Stimulated activated CD4-positive, alpha-beta T cell treated with anti-CD3 and anti-CD28 coated beads, Interleukin-1b, Interleukin-23, amount 100 ng/mL, for 4 hours (primary cell): ENCODE measurements at places on chromosomes 5 and 9.

DNA sequence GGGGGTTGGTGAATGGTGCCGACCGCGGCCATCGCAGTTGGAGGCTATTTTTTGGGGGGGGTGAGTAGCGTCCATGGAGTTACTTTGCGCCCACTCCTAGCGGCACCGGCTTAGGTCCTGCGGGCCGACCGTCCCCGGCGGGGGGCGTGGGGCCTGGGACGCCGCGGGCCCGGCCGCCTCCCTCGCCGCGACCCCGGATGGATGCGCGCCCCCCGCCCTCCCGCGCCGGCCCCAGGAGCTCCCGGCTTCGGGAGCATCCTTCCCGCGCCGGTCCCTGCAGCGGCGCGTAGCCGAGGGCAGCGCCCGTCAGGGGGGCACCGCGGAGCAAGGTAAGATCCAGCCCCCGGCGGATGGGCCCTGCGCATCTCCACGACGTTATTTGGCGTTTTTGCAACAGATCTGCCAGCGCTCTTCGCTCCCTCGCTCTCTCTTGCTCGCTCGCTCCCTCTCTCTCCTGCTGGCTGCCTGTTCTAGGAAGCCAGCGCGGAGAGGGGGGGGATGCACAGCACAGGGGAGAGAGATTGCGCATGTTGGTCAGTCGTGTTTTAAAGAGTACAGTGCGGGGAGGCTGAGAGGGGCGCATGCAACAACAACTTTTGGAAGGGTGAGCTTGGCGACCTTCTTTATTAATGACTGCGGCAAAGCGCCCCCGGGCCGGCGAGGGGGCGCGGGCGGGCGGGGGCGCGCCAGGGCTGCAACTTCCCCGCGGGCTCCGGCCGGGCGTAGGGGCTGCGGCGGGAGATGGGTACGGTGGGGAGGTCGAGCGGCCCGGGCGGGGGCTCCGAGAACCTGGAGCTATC is 413 bp downstream of the JADE2 start:
- peak; percentile 31 for DNase-seq

GRCh38 chr5:5181650-5182324 is 41.7 kb downstream of the ADAMTS16 start:
- DNase-seq, result no peak

GRCh38 chr5:36156619-36157018 is 4.7 kb downstream of the SKP2 start:
- DNase-seq, result no peak

GRCh38 chr5:116778651-116779280 is 204.1 kb upstream of the SEMA6A start:
- no peak for DNase-seq

GRCh38 chr5:143801252-143801939 is 10.6 kb upstream of the HMHB1 start:
- DNase-seq, result no peak

DNA sequence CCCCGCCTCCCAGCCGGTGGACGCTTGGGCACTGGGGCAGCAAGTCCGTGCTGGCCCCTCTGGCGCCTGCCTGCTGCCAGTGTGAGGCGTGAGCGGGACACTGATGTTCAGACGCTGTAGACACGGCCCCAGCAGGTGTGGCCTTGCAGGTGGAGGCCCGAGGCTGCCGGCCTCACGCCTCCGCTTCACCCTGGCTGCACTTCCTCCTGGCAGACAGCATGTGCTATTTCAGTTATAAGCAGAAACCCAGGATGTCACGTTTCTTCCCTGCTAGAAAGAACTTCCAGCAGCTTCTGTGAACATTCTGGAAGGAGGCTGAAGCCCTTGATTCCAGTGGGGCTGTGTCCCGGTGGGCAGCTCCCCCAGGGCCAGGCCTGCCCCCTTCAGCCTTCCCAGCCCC is 114.8 kb upstream of the FCN2 start:
- DNase-seq, result no peak

DNA sequence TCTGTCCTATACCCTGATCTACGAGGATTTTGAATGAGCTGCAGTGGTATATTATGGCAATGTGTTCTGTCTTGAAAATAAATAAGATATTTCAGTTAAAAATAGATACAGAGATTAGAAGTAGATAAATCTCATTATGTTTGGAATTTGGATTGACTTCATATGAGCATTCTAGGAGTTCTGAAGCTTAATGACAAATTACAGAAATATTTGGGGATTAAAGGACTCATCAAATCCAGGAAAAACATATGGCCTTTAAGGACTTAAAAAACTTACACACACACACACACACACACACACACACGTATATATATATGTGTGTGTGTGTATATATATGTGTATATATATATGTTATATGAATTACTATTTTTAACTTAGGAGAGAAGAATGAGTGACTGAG is 446.9 kb upstream of the CD180 start:
- no peak for DNase-seq
